ENCODE measurements at places on chromosomes 7 and 10.

DNA sequence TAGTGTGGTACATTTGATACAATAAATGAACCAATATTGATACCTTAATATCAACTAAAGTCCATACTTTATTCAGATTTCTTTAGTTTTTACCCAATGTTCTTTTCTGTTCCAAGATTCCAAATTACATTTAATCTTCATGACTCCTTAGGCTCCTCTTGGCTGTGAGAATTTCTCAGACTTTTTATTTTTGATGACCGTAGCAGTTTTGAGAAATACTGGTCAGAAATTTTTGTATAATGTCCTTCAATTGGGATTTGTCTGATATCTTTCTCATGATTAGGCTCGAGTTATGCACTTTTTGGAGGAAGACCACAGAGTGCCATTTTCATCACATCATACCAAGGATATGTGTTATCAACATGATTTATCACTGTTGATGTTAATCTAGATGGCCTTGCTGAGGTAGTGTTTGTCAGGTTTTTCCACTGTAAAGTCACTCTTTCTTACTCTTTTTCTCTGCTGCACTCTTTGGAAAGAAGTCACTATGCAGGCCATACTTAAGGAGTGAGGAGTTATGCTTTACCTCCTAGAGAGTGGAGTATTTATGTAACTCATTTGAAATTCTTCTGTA, 12.9 kb upstream of the ENTPD1 start:
- DNase-seq = no peak

- no peak for DNase-seq
Measured at GRCh38 chr10:79004311-79004710, 64.5 kb upstream of the ZMIZ1 start.

DNA sequence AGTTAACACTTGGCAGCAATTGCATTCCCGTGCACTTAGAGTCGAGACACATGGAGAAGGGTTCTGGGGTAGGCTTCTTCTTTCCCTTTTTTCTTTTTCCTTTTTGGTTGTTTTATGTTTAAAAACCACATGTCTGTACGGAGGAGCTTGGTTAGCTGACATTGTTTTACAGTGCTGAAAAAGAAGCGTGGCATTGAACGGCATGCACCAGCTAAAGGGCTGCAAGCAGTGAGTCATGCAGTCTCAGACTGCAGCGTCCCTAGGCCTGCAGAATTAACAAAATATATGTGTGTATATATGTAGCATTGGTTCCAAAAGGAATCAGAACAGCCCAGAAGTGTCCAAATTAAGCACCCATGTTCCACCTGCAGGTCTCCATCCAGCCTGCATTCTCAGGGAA, 211.0 kb downstream of the TCF7L2 start:
- no peak for DNase-seq

GRCh38 chr10:22606164-22606614, 108.2 kb downstream of the PIP4K2A start:
- peak; percentile 88 for DNase-seq

GRCh38 chr10:8379906-8380832, 325.7 kb downstream of the GATA3 start:
- DNase-seq = no peak

Measured in NB4 (cell line).